ENCODE measurements at places on chromosomes 3 and 15.
A peak's percentile ranks its signal among the peaks of the same experiment; 100 is the strongest.

DNA sequence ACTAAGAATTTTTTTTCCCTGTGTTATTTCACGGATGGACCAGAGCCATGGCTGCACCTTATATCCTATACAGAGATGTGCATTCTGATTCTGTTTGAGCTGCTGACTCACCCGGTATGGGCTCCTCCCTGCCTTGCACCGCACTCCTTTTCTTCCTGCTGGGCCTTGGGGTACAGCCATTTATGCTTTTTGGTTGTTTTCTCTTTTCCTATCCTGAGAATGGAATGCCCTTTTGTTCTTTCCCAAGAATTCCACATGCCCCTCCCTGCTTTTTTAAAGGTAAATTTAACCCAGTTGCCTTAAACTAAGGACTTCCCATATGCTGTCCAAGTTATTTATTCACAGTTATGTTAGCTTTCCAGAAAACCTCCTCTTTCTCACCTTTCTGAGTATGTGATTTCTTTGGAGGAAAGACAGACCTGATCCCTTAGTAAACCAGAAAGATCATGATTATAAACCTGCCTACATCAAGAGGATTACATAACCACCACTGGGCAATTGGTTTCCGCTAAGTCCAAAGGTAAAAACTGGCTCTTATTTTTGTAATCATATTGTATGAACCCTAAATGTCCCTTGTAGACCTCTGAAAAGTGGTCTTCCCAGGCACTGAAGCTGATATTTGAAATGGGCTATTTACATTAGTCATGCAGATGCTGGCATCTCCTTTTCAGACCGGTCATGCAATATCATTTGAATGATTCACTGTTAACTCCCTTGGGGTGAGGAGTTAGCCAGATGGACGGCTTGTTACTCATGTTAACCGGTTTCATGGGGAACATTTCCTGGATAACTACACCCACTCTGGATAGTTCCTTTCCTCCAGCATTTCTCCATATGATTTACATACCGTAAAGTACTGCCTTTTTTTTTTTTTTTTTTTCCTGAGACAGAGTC lies 45.5 kb downstream of the TMOD3 start:
- no peak for DNase-seq

GRCh38 chr3:113070681-113071113 lies 79.9 kb downstream of the GTPBP8 start:
- DNase-seq, result no peak

- no peak for DNase-seq
These were observed 35.4 kb upstream of the ESYT3 start for GRCh38 chr3:138398791-138399575.

DNA sequence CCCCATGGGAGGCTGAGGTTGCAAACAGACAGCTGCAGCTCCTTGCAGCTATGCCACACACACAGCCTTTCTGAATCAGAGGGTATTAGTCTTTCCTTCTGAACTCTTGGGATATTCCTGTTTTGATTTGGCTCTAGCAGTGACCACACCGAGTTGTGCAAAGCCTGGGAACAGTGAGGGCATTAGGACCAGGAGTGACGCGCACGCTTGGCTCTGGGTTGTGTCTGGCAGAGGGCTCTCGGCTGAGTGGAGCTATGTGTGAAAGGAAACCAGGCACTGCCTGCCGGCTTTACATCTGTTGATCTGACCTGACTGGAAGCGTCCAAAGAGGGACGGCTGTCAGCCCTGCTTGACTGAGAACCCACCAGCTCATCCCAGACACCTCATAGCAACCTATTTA lies at the start of gene GALNT15:
TSS of gene GALNT15 (plus strand) at position 292 of the 400 bp plus-strand sequence. CDS start 472 bp downstream, outside the sequence.
- no peak for DNase-seq

- no peak for DNase-seq
These were observed 282.7 kb downstream of the CNTN3 start for GRCh38 chr3:74331711-74332110.

DNA sequence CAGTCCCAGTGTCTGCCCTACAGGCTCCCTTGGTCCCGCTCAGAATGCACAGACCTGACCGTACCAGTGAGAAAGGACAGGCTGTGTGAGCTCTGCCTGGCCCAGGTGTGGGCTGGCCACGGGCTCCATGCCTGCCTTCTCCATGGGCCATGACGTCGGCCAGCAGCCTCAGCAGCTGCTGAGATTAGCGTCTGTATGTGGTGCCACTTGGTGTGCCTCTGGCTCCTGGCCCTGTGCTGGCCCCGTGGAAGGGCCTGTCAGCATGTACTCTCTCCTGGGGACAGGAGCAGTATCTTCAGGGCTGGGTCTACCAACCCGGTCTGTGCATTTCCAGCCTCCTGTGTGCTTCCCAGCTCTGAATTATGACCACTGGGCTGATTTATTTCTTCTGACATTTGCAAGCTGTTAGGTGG lies 25.7 kb downstream of the KLF13 start:
- peak; percentile 50 for DNase-seq

DNA sequence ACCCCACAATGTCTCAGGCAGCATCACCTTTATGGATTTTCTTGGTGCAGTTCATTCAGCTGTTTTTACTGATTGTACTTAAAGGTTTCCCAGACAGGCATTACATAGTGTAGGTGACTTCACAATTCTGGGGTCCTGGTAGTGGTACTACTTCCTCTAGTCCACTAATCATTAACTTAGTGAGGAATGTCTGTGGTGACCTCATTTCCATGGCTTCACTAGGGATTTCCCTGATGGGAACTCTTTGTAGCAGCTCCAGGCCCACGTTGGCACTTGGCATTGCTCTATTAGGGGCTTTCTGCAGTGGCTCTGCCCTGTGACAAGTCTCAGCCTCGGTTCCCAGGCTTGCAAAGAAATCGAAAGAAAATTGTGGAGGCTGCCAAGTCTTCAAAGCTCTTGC lies 48.1 kb upstream of the NPAP1 start:
- DNase-seq, result no peak

DNA sequence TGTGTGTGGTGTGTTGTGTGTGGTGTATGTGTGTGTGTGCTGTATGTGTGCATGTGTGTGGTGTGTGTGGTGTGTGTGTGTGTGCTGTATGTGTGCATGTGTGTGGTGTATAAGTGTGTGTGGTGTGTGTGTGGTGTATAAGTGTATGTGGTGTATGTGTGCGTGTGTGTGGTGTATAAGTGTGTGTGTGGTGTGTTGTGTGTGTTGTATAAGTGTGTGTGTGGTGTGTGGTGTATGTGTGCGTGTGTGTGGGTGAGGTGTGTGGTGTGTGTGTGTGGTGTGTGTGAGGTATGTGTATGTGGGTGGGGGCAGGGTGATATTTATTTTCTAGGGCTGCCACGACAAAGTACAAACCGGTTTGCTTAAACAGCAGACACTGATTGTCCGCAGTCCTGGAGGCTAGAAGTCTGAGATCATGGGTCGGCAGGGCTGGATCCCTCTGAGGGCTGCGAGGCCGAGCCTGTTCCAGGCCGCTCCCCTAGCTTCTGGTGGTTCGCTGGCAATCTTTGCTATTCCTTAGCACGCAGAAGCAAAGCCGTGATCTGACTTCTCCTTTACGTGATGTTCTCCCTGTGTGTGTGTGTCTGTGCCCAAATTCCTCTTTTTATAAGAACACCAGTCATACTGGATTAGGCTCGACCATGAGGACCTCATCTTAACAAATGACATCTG lies 160.2 kb downstream of the XXYLT1 start:
- peak; percentile 56 for DNase-seq

DNA sequence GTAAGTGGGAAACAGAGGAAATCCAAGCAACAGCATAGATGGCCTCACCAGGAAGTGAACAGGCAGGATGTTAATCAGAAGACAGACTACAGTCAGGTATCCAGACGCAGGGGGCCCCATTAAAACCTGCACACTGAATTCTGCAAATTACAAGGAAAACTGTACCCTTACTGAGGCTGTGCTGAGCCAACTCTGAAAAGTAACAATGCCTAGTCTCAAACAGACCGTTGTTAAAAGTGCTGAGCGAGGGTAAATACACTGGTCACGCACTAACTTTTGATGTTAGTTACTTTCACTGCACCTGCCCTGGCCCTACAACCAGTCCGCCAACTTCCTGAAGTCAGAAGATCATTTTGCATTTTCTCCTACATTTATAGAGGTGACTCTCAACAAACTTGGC lies 1.0 kb downstream of the TAMM41 start:
- DNase-seq, result no peak

DNA sequence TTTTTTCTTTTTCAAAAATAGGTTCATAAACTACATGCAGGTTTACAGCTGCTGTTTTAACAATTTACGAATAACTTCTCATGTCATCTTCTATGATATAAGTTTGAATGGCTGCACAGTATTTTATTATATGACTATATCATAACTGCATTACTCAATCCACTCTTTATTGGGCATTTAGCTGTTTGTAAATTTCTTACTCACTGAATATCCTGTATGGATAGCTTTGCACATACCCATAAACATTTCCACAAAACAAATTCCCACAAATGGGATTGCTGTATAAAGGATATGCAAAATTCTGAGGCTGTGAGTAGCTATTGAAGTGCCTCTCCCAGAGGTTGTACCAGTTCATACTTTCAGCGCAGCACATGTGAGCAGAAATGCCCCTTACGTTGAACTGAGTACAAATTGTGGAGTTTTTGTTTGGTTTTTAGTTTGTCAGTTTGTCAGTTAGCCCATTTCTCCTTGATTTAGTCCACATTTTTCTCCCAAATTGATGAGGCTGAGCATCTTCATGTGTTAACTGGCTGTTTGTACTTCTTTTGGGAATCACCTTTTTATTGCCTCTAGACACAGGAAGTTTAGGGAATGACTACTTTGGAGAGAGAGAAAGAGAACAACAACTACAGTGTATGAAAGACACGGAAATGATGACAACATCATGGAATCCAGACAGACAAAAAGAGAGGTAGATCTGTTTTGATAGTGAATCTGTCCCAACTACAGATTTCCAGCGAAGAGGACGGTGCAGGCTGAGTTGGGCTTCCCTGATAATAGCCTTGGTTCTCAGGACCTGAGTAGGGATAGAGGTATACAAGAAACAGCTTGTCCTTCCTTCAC lies 24.8 kb downstream of the TTC23 start:
- no peak for DNase-seq

- DNase-seq, result no peak
These were observed 234.8 kb downstream of the PTPRG start for GRCh38 chr3:61796088-61796680.

DNA sequence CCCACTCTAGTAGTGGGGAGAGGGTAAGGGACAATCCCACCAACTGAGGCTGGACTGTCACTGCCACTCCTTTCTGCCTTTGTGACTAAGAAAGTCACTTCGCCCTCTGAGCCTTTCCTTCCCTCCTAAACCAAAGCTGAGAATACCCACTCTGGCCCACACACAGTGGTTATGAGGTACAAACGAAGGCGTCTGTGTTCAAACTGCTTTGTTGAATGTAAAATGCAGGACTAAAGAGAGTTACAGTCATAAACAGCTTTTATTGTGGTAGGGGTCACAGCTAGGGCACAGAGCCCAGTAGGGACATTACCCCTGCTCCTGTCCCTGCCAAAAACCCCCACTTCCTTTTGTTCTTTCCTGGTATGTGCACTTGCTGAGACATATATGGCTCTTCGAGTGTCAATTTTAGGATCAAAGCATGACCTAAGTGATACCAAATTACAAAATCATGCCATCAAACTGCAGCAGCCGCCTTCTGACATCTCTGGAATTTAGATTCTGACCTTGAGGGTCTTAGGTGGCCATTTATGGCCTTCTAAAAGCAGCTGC lies 45.1 kb downstream of the CTDSPL start:
- no peak for DNase-seq

DNA sequence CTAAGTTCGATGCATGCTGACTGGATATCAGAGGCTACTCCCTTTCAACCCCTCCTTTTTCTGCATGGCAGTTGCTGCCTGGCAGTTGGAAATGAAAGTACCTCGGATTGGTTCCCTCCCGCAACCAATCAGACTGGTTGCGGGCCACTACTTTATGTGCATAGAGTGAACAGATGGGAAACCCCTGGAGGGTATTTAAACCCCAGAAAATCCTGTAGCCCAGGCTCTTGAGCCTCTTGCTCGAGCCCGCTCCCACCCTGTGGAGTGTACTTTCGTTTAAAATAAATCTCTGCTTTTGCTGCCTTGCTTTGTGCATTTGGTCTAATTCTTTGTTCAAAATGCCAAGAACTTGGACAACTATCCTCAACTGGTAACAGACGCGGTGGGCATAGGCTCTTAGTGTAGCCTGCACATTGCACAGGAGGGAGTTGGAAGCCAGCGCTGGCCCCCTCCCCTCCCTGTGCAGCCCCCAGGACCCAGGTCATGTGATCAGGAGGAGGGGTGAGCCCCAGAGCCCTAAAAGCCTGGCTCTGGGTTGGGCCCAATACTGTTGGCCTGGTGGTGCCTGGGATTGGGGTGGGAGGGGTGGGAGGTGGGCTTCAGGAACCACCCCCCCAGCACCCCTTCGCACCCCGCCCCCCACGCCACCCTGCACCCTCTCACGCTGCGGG lies 26.8 kb downstream of the RHCG start:
- no peak for DNase-seq

DNA sequence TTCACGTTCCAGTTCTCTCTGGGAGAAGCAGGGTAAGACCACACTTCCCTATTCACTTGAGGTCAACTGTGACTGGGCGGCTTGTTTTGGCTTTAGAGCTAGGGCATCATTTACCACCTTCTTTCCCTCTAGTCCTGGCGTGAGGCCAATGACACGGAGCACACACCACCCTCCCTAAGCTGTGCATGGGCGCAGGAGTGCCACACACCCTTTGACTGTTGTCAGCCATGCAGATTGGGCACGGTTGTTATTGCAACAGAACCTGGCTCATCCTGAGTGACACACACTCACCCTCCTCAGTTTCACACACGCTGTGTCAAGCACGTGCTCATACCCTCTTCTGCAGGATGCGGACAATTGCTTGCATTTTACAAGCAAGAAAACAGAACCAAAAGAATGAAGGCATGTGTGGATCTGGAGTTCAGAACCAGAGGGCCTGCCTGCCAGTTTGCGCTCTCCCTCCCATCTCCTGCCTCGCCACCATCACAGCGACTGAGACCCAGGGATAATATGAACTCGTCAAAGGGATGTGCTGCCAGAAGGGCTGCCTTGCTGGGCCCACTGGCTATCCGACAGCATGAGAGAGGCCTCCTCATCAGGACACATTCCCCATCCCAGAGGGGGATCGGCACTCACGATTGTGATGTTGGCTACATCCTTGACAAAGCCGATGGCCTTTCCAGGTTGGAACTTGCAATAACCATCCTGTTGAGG lies 17.6 kb downstream of the CTSH start:
- DNase-seq, result no peak

DNA sequence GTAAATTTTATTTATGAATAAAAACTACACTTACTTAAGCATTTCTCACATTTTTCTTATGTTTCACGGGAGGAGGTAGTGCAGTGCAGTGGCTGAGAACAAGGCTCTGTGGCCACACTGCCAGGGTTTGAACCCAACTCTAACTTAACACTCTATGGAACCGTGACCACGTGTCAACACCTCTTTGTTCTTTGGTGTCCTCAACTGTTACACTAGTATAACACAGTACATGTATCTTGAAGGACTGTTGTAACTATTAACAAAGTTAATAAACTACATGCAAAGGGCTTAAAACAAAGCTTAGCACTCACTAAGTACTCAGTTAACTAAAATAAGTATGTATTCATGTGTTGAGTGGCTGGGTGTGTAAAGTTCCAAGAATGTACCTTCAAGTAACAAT lies 19.5 kb downstream of the CD47 start:
- no peak for DNase-seq
